ENCODE measurements at places on chromosomes 3 and 15. TPM values are rescaled to one million over a fixed set of nuclear protein-coding genes. Genes with fewer than 3 reads are reported as not detected.

The GXYLT2 gene
- 2.4 TPM for total RNA-seq

The CCR8 gene
- not detected for total RNA-seq

The UBAP1L gene
- 2.0 TPM for total RNA-seq

The LIPC gene
- not detected for total RNA-seq

The MESP2 gene
- total RNA-seq, result not detected
